Esophagus muscularis mucosa (tissue), 4 donors: ENCODE measurements at places on chromosomes 12 and 14. TPM values are rescaled to one million over a fixed set of nuclear protein-coding genes. Genes with fewer than 3 reads are reported as not detected.

DNA sequence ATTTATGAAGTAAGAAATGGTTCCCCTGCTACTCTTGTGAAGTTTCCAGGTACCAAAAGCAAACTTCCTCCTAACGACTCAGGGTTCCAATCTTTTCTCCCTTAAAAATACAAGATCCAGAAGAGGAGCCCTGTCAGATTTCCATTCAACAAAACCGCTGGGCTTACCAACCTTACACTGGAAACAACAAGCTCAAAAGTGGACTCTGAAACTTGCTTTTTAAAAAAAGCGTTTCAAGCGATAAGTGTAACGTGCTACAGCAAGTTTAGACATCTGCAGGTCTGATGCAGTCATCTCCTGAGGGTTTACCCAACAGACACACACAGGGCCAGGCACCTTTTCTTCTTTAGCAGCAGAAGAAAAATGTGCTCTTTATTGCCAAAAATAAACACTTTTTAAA is 6.9 kb upstream of the CREBL2 start:
- no peaks in the 10 kb centered on the region for H3K27me3 ChIP-seq
- DNase-seq, result peak; percentile 53
- no peaks in the 10 kb centered on the region for H3K4me1 ChIP-seq
- no peaks in the 10 kb centered on the region for H3K36me3 ChIP-seq
- no peak overlapping the region for H3K4me3 ChIP-seq
- no peak overlapping the region for H3K27ac ChIP-seq

GRCh38 chr14:35986219-35986573 is 160.1 kb downstream of the BRMS1L start:
- no peaks in the 10 kb centered on the region for H3K4me1 ChIP-seq
- H3K27ac ChIP-seq, result no peak overlapping the region
- no peaks in the 10 kb centered on the region for H3K36me3 ChIP-seq
- no peak overlapping the region for H3K4me3 ChIP-seq

GRCh38 chr14:88323523-88324199 is 592 bp upstream of the KCNK10 start:
- H3K36me3 ChIP-seq, result no peaks in the 10 kb centered on the region
- H3K4me3 ChIP-seq, result peak overlapping the region; percentile 28
- no peak overlapping the region for H3K27ac ChIP-seq
- H3K4me1 ChIP-seq, result peaks cover 17% of the 10 kb centered on the region
- peaks cover 83% of the 10 kb centered on the region for H3K27me3 ChIP-seq
- DNase-seq, result no peak

- no peaks in the 10 kb centered on the region for H3K27me3 ChIP-seq
- DNase-seq, result no peak
- peak overlapping the region; percentile 95 for H3K4me3 ChIP-seq
- no peaks in the 10 kb centered on the region for H3K36me3 ChIP-seq
Observed at GRCh38 chr14:103714063-103714724, 1.1 kb downstream of the XRCC3 start.

DNA sequence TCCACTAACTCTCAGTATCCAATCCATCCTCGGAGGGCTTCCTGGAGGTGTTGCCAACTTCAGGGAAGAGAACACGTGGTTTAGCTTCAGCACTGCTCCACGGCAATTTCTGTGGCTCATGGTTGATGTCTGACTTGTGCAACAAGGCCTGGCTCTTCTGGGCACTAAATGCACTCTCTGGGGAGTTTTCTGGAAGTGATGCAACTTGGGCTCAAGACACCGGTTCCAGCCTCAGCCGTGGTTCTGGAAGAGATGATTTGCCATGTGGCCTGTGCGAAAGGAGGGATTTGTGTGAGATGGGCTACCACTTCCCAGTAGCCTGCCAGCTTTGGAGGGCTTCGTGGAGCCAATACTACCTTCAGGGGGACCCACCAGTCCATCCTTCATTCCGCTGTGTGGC is 118.6 kb upstream of the RTL1 start:
- DNase-seq, result peak; percentile 86
- no peak overlapping the region for H3K27ac ChIP-seq
- no peaks in the 10 kb centered on the region for H3K36me3 ChIP-seq
- H3K27me3 ChIP-seq, result no peaks in the 10 kb centered on the region
- no peak overlapping the region for H3K4me3 ChIP-seq

DNA sequence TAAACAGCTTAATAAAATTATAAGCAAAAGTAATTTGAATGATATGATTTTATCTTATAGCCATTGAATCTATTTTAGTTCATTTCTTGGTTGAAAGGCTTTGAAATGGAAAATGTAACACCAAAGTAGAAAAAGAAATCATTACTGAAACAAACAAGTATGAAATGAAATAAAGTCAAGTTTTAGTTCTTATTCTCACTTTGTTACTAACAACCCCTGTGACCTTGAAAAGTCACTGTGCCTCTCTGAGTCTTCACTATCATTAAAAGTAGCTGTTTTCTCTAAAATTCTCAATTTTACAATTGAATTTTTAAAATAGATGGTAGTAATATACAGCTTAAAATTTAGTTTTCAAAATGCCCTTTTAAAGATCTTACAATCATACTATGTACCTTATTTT is 32.4 kb upstream of the SLC17A8 start:
- H3K4me1 ChIP-seq, result peaks cover 6% of the 10 kb centered on the region
- H3K27ac ChIP-seq, result no peak overlapping the region
- H3K36me3 ChIP-seq, result peaks cover 1% of the 10 kb centered on the region

- no peaks in the 10 kb centered on the region for H3K4me1 ChIP-seq
Observed at GRCh38 chr14:78612666-78613065, 442.5 kb downstream of the NRXN3 start.

GRCh38 chr12:103879048-103879692 is 38.1 kb upstream of the NT5DC3 start:
- no peak overlapping the region for H3K27ac ChIP-seq
- no peak for DNase-seq
- H3K4me3 ChIP-seq, result no peak overlapping the region

GRCh38 chr12:129193263-129193871 is 340.1 kb downstream of the GLT1D1 start:
- no peak overlapping the region for H3K4me3 ChIP-seq
- no peaks in the 10 kb centered on the region for H3K4me1 ChIP-seq
- no peaks in the 10 kb centered on the region for H3K27me3 ChIP-seq
- no peaks in the 10 kb centered on the region for H3K36me3 ChIP-seq

GRCh38 chr12:29110506-29111442 is 38.3 kb upstream of the FAR2 start:
- no peak overlapping the region for H3K4me3 ChIP-seq
- no peaks in the 10 kb centered on the region for H3K27me3 ChIP-seq
- H3K27ac ChIP-seq, result no peak overlapping the region
- H3K36me3 ChIP-seq, result no peaks in the 10 kb centered on the region
- DNase-seq, result no peak

DNA sequence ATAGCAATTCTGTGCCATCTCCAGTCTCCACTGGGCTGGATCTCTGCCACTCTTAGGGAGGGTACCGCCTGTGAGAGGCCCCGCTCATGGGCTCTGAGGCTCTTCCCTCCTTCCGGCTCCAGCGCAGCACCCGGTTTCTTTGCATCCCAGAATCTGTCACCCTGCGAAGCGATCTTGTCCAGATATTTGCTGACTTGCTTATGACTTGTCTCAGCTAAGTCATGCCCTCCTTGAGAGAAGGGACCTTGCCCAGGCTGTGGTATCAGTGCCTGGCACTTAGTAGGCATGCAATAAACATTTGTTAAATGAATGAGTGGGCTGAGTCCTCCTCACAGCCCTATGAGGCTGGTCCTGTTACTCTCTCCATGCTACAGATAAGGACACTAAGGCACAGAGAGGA is 13.4 kb downstream of the KRT80 start:
- no peaks in the 10 kb centered on the region for H3K27me3 ChIP-seq
- no peak overlapping the region for H3K27ac ChIP-seq
- no peak overlapping the region for H3K4me3 ChIP-seq
- peaks cover 21% of the 10 kb centered on the region for H3K4me1 ChIP-seq
- DNase-seq, result no peak

- no peaks in the 10 kb centered on the region for H3K36me3 ChIP-seq
- H3K27me3 ChIP-seq, result peaks cover 10% of the 10 kb centered on the region
- DNase-seq, result no peak
- H3K4me1 ChIP-seq, result peaks cover 28% of the 10 kb centered on the region
- no peak within 1 kb of the TSS for H3K27ac ChIP-seq
- peak within 1 kb of the TSS; percentile 33 for H3K4me3 ChIP-seq
Observed at GRCh38 chr14:47675466-47676314, at the start of gene MDGA2. Gene MDGA2 (minus strand): TSS chr14:47675605.

DNA sequence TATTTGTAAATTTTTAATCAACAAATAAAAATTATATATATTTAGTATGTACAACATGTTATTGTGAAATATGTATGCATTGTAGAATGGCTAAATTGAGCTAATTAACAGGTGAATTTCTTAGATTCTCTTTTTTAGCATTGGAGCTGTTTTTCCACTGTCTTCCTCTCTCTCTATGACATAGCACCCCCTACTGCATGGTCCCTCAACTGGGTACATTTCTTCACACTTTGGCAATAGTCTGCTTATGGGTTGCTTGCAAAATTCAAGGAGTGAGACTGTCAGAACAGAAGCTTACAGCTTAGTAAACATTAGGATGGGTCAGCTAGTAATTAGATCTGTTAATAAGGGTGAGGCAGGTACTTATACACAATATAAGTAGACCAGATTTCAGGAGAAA is 658.5 kb upstream of the MGAT4C start:
- no peaks in the 10 kb centered on the region for H3K4me1 ChIP-seq
- no peaks in the 10 kb centered on the region for H3K36me3 ChIP-seq
- DNase-seq, result no peak
- H3K27me3 ChIP-seq, result no peaks in the 10 kb centered on the region
- no peak overlapping the region for H3K4me3 ChIP-seq

DNA sequence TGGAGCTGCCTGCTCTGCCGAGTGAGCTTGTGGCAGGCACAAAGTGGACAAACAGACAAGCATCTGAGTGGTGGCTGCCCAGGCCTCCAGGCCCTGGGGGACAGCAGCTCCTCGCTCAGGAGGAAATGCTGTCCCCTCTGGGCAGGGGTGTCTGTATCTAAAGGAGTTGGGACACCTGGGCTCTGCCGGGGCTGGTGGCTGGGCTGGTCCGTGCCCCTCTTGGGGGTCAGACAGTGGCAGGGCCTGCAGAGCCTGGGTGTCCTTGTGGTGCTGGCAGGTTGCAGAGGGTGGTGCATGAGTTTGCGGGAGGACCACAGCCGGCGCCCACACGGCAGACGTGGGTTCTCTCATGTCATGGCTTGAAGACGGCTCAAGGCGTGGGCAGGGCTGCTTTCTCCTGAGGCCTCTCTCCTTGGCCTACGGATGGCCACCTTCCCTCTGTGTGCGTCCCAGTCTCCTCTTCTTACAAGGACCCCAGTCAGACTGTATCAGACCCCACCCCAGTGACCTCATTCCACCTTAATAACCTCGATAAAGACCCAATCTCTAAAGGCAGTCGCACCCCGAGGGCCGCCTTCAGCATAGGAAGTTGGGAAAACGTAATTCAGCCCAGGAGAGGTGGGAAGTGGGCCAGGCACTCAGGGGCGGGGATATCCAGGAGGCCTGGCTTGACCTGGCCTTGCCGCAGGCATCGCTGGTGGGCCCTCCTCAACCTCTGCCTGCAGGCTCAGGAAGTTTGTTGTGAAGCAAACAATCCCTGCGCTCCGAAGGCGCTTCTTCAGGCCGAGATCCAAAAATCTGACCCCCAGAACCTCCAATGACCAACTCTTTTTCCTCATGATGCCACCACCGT is 110.0 kb downstream of the KIF26A start:
- no peaks in the 10 kb centered on the region for H3K4me1 ChIP-seq
- no peak for DNase-seq
- peaks cover 12% of the 10 kb centered on the region for H3K27me3 ChIP-seq
- no peak overlapping the region for H3K4me3 ChIP-seq
- H3K27ac ChIP-seq, result no peak overlapping the region

DNA sequence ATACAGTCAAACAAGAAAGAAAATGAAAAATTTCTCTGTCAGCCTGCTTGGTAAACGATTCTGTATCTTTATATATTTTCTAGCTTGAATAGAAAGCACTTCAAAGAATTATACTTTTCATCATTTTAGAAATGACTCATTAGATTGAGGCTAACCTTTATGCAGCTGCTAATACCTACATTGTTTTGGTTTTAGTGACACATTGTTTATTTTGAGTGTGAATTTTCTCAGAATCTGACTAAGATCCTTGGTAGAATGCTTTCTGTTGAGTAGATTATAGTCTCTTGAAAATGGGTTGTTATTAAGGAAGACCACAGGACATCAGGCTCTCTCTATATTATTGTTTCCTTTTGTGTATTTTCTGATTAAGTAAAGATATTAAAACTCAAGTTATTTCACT is at the start of gene PMCH:
TSS of gene PMCH (minus strand) at position 45 of the 400 bp plus-strand sequence. CDS start 63 bp downstream, outside the sequence.
- no peak within 1 kb of the TSS for H3K27ac ChIP-seq
- no peaks in the 10 kb centered on the region for H3K27me3 ChIP-seq
- no peak for DNase-seq
- no peaks in the 10 kb centered on the region for H3K4me1 ChIP-seq
- H3K4me3 ChIP-seq, result no peak within 1 kb of the TSS
- no peaks in the 10 kb centered on the region for H3K36me3 ChIP-seq

DNA sequence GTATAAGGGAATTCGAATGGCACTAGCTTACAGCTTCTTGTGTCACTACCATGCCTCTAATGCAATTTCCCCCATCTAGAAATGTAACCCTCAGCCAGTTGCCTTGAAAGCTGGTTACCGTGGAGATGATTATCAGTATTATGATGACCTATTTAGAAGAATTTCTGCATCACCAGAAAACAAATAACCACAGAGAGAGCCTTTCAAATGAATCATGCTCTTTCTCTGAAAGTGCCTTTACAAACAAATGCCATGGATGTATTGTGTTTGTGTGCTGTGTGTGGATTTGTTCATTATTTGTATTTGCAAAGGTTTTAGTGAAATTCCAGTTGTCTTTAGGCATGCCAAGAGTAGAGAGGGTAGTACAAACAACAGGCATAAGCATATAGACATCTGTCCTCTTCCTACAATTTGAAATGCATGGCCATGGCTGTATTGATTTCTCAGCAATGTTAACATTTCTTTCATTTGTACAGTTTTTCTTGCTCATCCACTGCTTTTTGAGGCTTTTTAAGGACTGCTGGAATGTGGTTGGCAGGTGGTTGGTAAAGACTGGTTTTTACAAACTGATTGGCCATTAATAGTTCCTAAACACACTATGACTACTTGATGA is 266.5 kb downstream of the PAWR start:
- no peaks in the 10 kb centered on the region for H3K36me3 ChIP-seq
- no peak overlapping the region for H3K4me3 ChIP-seq
- H3K4me1 ChIP-seq, result peaks cover 57% of the 10 kb centered on the region
- DNase-seq, result no peak
- H3K27ac ChIP-seq, result no peak overlapping the region

DNA sequence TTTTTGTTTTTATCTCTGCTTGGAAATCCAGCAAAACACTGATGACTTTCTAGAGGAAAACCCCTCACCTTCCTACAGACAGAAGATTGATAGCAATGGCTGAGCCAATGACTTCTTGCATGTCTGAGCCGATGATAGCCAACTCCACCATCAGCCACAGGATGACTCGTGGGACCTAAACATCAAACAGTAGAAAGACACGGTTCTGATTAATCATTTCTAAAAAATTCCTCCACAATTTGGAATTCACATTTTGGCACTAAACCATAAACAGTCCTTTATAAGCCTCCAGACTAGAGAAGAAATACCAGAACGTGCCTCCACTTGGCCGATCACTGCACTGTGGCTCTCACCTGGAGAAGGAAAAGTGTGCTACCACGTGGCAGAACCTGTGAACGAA is 25.9 kb downstream of the SLC11A2 start:
- H3K4me1 ChIP-seq, result no peaks in the 10 kb centered on the region
- no peaks in the 10 kb centered on the region for H3K27me3 ChIP-seq
- DNase-seq, result no peak
- no peak overlapping the region for H3K27ac ChIP-seq
- H3K4me3 ChIP-seq, result no peak overlapping the region

Gene RIN3
- 20.0 TPM for total RNA-seq

Gene GALNT4
- total RNA-seq, result 6.2 TPM

Gene KRT2
- not detected for total RNA-seq

Gene CLMN
- 10.0 TPM for total RNA-seq

Gene DACT1
- 22.7 TPM for total RNA-seq

Gene MYH6
- total RNA-seq, result under 0.01 TPM

Gene CEBPE
- total RNA-seq, result not detected

Gene TESPA1
- 1.1 TPM for total RNA-seq

Gene THAP2
- 3.6 TPM for total RNA-seq
